ENCODE measurements at places on chromosomes 1 and 21.
A peak's percentile ranks its signal among the peaks of the same experiment; 100 is the strongest.

DNA sequence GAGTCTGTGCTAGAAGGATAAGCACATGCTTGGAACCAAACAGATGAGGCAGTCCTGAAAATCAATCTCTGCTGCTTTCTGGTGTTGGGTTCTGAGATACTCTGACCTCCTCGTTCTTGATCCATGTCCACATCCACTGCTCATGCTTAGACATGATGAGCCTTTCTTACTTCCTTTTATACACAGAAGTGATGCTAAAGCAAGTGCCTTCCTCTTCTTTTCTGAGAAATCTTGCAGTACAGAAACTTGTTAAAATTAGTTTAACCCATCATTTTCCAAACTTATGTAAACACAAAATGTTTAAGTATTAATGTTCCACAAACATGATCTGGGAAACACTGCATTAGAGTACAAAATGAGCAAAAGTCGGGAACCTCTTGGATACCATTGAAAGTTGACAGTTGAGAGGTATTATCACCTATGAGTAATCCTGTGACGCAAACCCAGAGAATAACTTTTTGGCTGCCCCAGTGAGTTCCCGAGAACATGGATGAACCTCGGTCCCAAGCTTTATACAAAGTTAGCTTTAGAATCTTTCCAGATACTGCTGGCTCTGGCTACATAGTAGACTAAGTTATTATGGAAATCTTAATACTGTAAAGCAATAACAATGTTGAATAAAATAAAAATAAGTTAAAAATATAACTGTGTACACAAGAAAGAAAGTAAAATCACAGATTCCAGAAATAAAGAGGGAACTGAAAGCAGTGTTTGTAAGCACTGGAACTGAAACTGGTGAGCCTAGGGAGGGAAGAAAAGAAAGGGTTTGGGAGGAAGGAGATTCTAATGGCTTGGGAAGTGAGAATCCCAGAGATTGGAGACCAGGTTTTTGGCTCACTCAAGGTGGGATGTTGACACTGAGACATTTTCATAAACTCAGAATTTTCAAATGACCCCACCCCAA lies 429.3 kb upstream of the RUNX1 start:
- H3K27me3 ChIP-seq = no peaks in the 10 kb centered on the region
- no peaks in the 10 kb centered on the region for H3K36me3 ChIP-seq
- H3K4me1 ChIP-seq = no peaks in the 10 kb centered on the region
- H3K4me3 ChIP-seq = no peak overlapping the region
- H3K27ac ChIP-seq = no peak overlapping the region

DNA sequence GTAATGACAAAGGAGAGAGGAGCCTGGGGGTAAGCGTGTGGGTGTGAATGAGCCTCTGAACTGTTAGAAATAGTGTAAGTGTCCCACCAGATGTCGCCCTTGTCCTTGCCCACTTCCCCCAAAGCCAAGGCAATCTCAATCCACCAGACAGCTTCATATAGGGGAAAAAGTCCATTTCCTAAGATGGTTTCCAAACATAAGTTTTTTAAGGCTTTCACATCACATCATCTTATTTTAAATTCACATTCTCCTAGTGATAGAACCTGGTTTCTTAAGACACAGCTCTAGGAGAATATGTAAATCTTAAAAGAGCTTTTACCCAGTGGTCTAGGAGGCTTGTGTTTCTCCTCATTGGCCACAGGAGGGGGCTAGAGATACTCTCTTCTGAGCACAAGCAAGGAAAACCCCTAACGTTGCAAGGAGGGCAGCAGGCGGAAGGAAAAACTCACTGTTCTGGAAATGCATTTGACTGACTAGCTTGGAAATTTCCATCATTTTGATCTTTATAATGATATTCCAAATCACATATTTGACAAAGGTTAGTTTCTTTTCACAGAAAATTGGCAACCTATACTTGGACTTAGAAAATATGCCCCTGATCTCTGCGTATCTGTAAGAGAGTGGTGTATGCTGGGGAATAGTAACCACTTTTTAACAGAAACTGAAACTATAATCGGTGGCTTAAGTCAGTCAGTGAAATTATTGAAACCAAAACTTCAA lies 51.9 kb upstream of the LPAR3 start:
- DNase-seq = peak; percentile 94
- no peak overlapping the region for H3K4me3 ChIP-seq
- H3K27me3 ChIP-seq = no peaks in the 10 kb centered on the region

DNA sequence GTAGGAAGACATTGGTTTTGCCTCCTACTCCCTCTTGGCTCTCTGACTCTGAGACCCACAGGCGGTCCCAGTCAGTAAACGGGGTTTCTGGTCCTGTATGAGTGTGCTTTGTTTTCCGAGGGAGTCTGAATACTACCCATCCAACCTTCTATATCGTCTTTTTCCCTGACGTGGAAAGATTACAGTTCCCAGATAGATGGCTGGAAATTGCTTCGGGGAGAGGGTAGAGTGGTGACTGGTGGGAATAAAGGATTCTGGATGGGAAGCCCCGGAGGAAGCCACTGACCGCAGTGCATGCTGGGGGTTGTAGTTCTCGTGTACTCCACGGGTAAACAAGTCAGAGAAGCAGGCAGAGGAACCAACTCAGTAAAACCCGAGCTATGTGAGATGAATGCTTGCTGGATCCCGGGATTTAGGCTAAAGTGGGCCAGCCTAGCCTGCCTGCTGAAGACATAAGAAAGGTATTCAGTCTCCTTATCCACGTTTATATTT lies 66.2 kb upstream of the IRF2BP2 start:
- H3K4me3 ChIP-seq = no peak overlapping the region
- no peaks in the 10 kb centered on the region for H3K36me3 ChIP-seq
- peak; percentile 88 for DNase-seq
- H3K27me3 ChIP-seq = no peaks in the 10 kb centered on the region
- H3K4me1 ChIP-seq = no peaks in the 10 kb centered on the region

DNA sequence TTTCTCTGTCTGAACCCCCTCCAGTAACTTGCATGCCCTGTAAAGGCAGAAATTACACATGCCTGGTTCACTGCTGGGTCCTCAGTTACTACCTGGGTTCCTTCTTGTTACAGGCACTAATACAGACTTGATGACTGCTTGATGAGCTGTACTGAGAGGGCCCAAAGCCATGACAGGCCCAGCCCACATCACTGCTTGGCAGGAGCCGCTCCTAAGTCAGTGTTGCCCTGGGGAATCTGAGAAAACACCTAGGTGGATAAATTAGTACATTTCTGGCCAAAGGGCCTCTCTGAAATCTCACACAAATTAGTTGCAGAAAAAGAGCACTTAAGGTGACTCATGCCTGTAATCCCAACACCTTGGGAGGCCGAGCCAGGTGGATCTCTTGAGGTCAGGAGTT lies 37.8 kb upstream of the IRF2BP2 start:
- DNase-seq = no peak
- no peaks in the 10 kb centered on the region for H3K27me3 ChIP-seq
- H3K36me3 ChIP-seq = no peaks in the 10 kb centered on the region
- no peaks in the 10 kb centered on the region for H3K4me1 ChIP-seq
- H3K27ac ChIP-seq = no peak overlapping the region
